SW 1271 (cell line): ENCODE measurements at places on chromosomes 3 and 15.

- DNase-seq = no peak
Measured at GRCh38 chr3:38397320-38397719, 50.7 kb downstream of the XYLB start.

GRCh38 chr3:188946351-188947240, 225.2 kb upstream of the TPRG1 start:
- DNase-seq = no peak

DNA sequence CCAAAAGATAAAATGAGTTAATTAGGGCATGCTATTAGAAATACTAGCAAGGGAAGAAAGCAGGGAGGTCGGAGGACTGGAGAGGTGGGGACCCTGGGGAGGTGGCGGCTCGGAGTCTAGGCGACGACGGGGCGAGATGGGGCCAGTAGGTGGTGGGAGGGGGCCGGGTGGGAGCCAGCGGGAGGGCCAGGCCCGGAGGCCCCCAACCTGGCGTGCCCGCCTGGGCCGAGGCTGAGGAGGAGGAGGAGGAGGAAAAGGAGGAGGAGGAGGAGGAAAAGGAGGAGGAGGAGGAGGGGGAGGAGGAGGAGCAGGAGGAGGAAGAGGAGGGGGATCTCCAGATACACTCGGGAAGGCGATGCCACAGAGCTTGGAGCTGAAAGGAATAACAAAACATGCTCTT, 426.2 kb downstream of the NR2F2 start:
- no peak for DNase-seq

GRCh38 chr3:108352176-108352575, 55.8 kb downstream of the HHLA2 start:
- no peak for DNase-seq

DNA sequence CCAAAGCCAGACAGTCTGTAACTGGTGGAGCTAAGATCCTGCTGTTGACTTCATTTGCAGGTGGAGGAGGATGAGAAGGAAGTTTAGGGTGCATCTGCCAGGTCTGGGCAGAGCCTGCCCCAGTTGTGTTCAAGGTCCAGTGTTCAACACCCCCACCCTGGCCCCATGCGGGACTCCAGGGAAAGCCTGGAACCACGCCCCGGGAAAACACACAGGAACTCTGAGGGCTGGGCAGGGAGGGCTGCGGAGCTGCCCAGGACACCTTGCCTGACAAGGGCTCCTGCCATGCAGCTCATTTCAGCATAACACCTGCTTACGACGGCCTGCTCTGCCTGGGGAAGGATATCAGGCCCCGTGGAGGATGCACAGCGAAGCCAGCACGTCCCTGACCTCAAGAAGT, 286.3 kb downstream of the XXYLT1 start:
- no peak for DNase-seq

DNA sequence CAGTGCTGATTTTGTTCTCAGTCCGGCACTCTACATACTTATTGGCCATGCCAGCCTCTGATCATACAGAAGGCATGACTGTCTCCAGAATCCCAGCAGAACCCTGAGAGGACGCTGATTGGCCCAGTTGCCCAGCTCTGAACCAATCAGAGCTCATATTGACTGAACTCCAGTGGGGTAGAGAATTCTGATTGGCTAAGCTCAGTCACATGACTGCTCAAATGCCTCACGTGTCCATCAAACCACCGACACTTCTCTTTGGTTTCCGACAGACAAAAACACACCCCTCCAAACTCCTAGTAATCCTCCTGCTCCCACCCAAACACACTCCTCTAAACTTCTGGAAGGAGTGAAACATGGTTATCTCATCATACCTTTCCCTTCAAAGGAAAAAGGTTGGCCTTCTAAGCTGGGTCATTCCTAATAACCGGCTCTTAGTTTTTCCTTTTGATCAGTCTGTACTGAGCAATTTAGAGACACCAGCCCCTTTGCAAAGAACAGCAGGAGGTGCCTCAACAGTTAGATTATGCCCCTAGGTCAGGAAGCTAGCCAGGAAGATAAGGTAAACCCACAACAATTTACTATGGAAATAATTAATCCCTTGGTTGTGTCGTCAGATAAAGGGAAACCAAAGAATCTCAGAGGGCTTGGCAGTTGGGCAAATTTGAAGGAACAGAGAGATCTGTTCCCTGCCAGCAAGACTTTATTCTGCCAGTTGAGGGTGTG, 187.8 kb downstream of the TLE3 start:
- DNase-seq = no peak

- no peak for DNase-seq
Measured at GRCh38 chr3:65408531-65409175, 630.1 kb downstream of the MAGI1 start.
